ENCODE measurements at places on chromosomes 13 and 19.
A peak's percentile ranks its signal among the peaks of the same experiment; 100 is the strongest.

GRCh38 chr13:27969082-27969865 is at the start of gene CDX2:
TSS of gene CDX2 (minus strand) at chr13:27969315. CDS start at chr13:27969006, 309 bp downstream.
- no peak for DNase-seq

GRCh38 chr13:34522808-34523207 is 419.3 kb upstream of the NBEA start:
- DNase-seq, result no peak

DNA sequence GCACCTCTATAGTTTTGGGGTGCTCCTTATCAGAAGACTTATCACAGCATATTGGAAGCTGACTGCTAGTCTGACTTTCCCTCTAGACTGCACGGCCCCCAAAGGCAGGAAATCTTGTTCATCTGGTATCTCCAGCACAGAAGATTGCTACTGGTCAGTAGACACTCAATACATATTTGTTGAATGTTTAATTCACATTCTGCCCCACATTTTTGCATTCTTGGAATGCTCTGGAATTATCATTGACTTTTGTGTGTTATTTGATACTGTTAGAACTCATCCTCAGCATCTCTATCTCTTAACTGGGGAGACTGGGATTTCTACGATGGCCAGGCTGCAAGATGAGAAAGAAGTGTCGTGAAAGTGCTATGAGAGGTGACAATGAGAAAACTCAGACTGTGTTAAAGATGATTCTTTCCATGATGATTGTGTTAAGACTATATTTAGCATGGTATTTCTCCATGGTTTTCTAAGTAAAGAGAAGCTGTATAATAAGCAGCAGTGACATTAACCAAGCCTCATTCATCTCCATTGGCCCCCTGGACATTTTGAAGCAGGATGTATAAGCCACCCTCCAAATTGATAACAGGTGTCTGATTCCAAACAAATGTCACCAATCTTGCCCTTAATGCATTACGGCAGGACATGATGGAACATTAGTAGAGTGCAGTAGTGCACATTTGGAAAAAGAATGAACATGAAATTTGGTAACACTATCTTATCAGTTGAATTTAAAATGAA is 440.9 kb downstream of the RFC3 start:
- DNase-seq, result no peak

DNA sequence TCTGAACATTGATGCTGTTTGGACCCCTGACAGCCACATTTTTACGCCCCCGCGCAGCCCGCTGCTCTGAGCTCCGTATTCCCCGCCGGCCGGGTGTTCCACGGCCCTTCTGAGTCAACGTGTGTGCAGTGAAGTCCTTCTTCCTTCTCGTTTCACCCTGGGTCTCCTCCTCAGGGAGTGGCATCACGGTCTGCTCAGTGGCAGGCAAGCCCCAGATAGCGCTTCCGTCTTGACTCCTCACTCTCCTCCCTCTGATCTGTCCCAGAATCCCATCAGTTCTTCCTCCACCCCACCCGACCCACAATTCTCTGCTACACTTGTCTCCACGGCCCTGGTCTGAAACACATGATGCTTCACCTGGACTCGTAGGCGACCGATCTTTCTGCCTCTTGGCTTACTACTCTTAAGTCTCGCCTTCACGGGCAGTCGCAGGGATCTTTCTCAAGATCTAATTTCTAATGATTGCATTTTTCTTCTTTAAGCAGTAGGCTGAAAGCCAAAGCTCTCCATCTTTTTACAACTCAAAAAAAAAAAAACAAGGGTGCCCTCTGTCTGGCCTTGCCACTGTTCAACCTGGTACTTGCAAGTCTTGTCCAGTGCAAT is 33.9 kb downstream of the CCNE1 start:
- DNase-seq, result no peak

DNA sequence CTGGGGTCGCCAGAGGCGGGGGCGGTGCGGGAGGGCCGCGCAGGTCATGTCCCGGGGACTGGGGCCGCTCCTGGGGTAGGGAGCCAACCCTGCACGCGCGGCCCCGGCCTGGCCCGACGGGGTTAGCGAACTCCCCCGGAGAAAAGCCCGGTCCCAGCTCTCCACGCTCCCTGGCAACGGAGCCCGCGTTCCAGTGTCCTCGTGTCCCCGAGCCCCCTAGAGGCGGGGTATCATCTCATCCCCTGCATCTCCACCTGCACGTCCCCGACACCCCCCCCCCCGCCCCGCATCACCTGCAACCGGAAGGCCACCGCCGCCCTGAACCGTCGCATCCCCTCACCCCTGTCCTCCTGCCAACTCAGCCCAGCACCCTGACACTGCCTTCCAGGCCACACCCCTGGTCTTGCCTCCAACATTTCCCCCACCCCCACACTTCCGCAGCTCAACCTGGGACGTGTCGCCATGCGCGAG is 2.7 kb downstream of the WDR88 start:
- DNase-seq, result no peak

GRCh38 chr13:109026266-109026665 is 396.9 kb downstream of the MYO16 start:
- DNase-seq, result no peak

- DNase-seq, result no peak
These were observed 583.9 kb upstream of the SLITRK6 start for GRCh38 chr13:86383151-86383550.

- DNase-seq, result no peak
These were observed 718.6 kb downstream of the DACH1 start for GRCh38 chr13:71148396-71148795.

DNA sequence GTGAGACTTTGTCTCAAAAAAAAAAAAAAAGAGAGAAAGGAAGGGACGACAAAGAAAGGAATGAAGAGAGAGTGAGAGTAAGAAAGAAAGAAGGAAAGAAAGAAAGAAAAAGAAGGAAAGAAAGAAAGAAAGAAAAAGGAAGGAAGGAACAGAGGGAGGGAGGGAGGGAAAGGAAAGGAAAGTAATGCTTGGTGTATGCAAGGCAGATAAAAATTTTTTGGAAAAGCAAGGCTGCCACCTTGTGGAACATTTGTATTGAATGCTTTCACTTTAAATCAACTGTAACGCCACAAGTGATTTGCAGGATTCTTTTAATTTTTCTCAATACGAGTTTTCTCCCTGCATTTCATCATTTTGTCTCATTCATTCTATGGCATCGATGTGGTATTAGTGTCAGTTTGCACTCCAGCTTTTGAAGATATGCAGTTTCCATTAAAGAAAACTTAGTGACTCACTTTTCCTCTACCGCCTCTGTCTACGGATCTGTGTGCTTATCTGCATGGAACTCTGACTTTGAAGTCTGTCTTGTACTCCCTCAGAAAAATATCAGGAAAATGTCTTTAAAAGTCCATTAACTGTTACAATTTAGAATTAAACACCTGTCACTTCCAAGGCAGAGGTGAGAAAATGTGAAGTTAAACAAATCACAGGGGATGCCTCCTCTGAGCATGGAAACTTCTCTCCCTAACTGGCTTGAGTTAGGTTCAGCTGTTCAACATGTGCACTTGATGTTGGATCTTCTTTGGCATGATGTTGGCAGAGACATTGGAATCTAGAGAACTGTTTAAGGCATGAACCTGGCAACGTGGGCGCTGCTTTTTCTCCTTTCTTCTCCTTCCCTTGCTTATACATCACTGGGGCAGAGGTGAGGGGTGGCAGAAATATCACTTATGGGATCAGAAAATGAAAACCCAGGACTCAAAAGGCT is 20.0 kb upstream of the ZDHHC20 start:
- DNase-seq, result no peak

- DNase-seq, result no peak
These were observed 99.7 kb downstream of the PCDH9 start for GRCh38 chr13:67130444-67130843.

- no peak for DNase-seq
These were observed 179.2 kb downstream of the SHISA2 start for GRCh38 chr13:25872481-25873241.

GRCh38 chr19:49097453-49098288 is 12.4 kb downstream of the SNRNP70 start:
- no peak for DNase-seq

DNA sequence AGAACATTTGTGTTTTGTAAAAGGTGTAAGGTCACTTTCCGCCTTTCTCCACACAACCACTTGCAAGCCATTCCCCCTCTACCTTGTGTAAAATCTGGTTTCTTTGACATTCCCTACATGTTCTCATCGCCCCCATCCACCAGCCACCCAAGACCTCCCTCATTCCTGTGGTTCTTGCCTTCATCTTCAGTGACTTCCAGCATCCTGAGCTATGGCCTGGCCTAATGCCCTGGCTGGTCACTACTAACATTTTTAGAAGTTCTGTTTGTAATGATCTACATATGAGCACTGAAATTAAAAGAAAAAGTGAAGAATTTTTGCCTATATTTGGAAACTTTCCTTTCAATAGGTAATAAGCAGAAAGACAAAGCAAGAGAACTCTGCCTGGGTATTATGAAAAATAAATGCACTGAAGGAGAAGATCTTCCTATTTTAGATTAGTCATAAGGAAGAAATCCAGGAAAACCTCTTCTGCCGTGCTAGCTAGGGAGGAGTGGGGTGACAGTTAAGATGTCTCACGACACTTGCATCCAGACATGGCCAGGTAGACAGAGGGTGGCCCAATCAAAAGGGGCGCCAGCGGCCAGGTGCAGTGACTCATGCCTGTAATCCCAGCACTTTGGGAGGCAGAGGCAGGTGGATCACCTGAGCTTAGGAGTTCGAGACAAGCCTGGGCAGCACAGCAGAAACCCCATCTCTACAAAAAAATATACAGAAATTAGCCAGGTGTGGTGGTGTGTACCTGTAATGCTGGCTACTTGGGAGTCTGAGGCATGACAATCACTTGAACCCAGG is 28.1 kb upstream of the MPHOSPH8 start:
- DNase-seq, result no peak

- no peak for DNase-seq
These were observed 41.9 kb downstream of the C13orf46 start for GRCh38 chr13:113931841-113932459.

- DNase-seq, result peak; percentile 37
These were observed 170.8 kb downstream of the KDM4B start for GRCh38 chr19:5139583-5140325.

DNA sequence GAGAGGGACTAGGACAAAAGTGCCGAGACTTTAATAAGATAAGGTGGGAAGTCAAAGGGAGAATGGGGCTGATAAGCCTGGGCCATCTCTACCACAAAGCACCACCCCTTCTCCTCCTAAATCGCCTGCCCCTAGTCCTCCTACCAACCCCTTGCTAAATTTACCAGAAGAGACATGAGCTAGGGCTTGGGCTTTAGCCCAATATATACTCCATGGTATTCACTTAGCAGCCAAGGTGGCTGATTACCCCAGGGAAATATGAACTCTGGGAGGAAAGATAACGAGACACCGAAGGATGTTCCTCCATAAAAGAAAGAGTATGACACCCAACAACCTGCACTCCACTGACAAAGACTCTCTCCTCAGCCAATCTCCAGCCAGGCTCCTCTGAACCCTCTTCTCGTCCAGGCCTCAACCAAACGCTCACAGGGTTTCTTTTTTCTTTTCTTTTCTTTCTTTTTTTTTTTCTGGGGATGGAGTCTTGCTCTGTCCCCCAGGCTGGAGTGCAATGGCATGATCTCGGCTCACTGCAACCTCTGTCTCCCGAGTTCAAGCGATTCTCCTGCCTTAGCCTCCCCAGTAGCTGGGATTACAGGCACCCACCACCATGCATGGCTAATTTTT is 610.2 kb downstream of the UQCRFS1 start:
- DNase-seq, result no peak

DNA sequence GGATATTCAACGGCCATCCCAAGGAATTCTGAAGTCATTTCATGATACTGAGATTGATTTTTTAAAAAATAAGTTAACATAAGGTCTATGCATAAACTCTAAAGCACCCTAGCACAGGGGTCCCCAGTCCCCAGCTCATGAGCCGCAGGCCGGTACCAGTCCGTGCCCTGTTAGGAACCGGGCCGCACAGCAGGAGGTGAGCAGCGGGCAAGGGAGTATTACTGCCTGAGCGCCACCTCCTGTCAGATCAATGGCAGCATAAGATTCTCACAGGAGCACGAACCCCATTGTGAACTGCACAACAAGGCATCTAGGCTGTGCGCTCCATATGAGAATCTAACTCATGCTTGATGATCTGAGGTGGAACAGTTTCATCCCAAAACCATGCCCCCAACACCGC is 31.0 kb downstream of the RCBTB1 start:
- no peak for DNase-seq

- no peak for DNase-seq
These were observed 7.3 kb upstream of the STRN4 start for GRCh38 chr19:46753420-46754155.

DNA sequence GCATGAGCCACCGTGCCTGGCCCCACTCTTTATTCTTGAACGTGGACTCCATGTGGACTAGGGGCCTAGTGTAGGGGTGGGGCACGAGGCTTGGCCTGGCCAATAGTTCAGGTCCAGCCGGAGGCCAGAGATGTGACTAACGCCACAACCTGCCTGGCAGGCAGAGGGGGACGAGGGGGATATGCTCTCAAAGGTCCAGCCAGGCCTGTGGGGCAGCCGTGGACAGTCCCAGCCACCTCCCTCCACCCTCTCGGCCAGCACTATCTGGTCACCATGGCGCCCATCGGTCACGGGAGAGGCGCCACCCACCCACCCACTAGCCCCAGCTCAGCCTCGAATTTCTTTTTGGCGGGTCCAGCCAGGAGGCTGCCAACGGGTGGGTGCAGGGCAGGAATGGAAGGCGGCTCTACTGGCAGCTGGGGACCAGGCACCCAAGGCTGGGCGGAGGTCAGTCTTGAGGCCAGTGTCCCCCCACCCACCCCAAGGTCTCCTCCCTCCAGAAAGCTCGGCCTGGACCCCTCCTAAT is 2.2 kb upstream of the CERS1 start:
- DNase-seq, result no peak

DNA sequence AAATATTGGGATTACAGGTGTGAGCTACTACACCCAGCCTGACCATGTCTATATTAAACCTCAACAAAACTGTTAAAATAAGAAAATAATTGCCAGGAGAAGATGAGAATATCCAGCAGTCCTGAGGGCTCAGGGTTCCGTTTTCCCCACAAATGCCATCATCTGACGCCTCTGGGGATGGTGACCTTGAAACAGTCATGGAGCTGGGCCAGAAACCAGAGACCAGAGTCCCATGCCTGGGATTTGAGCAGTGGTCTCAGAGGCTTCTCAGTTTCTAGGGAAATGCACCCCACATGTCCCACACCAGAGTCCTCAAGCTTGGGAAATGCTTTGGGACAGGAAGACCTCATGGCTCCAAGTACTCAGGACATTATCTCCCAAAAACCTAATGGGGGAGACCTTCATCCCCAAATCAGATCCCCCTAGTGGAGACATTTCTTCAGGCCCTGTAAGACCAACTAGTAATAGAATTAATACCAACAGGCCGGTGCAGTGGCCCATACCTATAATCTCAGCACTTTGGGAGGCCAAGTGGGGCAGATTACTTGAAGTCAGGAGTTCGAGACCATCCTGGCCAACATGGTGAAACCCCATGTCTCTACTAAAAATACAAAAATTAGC is 2.9 kb upstream of the MAP1S start:
- no peak for DNase-seq

DNA sequence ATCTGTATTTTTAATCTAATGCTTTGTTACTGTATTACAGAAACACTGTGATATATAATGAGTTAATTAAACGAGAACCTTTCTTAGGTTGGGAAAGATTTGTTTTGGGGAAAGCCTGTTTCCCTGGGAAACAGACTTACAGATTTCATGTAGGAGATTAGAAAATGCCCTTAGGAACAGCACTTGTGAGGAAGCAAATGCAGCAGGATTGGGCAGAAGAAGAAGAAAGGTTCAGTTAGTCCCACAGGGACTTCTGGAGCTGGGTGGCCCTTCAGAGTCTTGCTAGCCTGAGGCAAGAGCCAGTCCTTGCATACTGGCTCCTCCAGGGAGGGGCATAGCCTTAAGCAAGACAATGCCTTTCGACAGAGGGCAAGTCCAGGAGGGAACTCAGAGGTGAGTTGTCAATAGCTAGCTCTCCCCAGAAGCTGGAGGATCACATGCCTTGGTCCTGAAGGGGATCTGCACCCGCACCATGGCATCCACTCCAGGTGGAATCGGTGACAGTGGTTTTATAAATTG is 36.8 kb downstream of the N4BP2L1 start:
- DNase-seq, result no peak

Data from Right ventricle myocardium inferior (tissue), 1 donor.